ENCODE measurements at places on chromosomes 16 and 17.

- DNase-seq, result no peak
These were observed 107.2 kb downstream of the TRIM37 start for GRCh38 chr17:58999500-58999899.

- DNase-seq, result no peak
These were observed 11.2 kb upstream of the CEP20 start for GRCh38 chr16:15899538-15900100.

DNA sequence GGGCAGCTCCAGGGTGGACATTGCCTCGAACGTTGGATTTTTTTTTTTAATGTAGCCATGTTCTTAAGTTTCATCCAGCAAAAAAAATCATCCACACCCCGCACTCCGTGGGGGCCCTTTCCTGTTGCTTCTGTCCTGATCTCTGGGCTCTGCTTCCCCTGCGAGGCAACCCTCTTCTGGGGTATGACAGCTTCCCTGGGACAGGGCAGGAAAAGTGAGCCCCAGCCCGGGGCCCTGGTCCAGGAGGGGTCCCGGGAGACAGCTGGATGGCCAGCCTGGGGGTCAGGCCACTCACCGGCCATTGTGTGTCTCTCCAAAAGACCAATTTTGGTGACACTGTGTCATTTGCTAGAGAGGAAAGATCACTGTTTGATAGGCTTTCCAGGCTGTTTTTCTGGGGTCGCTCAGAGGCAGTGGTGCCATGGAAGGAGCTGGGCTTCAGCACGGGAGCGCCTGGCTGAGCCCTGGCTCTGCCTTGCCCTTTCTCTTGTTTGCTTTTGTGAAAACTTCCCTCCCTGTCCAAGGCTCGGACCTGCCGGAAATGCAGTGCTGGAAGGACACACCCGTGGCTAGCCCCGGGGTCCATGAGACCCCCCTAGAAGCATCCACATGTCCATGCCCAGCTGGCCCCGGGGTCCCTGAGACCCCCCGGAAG is 41.0 kb upstream of the CHMP6 start:
- no peak for DNase-seq

DNA sequence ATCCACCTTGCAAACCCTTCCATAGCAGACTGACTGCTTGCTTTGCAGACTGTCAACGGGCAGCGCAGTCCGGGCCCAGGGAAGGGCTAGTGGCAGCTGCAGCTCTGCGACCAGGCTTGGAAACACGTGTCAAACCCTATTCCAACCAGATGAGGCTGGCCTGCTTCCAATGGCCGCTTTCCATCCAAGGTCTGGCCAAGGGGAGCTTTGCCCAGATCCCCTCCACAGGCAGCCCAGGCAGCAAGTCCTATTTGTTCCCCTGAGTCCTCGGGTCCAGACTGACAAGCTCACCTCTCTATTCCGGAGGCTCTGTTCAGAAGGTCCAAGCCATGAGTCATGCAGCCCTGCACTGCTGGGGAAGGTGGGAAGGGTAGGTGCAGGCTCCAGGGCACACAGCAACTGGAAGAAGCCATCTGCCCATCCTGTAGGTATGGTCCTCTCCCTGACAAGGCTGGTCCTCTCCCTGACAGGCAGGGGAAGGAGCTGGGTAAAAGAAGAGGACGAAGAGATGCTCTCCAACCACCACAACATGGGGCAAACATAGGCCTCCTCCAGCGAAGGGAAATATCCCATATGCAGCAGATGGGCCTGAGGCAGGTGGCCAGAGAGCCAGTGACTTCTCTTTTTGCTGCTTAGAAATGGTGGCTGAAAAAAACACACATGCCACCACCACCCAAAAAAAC is 22.6 kb upstream of the AXIN2 start:
- no peak for DNase-seq

DNA sequence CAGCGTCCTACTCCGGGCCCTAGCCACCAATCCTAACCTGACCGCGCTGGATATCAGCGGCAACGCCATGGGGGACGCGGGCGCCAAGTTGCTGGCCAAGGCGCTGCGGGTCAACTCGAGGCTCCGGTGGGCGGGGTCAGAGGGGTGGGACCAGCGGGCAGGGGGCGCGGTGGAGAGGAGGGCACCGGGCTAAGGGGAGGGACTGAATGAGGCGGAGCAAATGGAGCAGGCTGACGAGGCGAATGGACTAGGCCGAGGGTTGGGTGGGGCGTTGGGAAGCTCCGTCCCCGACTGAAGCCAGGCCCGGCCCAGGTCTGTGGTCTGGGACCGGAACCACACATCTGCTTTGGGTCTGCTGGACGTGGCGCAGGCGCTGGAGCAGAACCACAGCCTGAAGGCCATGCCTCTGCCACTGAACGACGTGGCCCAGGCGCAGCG is 4.6 kb downstream of the CARMIL2 start:
- DNase-seq, result no peak

- DNase-seq, result no peak
These were observed 46.1 kb upstream of the MARCHF10 start for GRCh38 chr17:62854098-62854680.

DNA sequence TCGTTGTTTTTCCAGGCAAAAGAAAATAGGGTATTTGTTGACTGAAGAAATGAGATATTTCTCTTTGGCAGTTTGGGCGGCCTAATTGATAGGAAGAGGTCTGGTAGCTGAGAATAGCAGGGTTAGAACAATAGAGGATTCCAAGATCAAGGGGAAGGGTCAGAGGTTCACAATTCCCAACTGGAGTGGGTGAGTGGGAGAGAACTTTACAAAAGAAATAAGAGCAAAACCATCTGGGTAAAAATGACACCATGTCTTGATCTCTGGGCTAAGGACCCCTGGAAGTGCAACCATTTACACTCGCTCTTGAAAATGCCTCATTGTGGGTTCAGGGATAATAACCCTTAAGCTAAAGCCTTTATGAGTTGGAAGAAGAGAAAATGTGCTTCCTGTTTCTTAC is 180.5 kb downstream of the CDH13 start:
- no peak for DNase-seq

DNA sequence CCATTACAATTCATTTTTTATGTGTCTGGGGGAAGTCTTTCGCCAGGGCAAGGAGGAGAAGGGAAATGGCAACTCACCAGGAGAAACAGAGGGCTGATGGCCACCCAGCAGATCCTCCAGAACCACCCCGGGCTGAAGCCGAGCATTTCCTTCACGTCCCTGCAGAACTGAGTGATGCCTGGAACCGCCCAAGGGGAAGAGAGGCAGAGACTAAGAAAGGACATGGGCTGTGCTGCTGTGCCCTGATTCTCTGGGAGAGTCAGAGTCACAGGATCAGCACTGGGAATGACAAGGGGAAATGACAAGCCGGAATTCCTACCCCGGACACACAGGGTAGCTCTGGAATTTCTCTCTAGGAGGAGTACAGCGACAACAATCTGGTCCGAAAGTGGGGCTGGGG is 27.8 kb downstream of the SLC6A4 start:
- no peak for DNase-seq

GRCh38 chr17:1511290-1511689 is 5.1 kb downstream of the INPP5K start:
- no peak for DNase-seq

DNA sequence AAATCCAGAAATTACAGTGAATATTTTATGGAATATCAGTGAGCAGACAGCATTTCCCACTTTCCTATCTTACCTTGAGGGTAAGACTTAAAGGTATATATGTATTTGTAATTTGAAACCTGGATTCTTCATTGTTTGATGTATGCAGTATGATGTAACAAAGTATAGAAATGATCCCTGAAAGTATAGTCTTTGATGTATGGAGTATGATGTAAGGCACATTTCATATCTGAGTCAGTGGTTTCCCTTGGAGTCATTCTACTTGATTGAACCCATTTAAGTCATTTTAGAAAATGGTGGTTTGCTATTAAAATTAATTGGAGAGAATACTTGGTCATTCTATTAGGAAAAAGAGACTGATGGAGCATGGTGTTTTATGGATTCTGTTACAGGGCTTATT is 10.1 kb downstream of the AMZ2 start:
- DNase-seq, result no peak

DNA sequence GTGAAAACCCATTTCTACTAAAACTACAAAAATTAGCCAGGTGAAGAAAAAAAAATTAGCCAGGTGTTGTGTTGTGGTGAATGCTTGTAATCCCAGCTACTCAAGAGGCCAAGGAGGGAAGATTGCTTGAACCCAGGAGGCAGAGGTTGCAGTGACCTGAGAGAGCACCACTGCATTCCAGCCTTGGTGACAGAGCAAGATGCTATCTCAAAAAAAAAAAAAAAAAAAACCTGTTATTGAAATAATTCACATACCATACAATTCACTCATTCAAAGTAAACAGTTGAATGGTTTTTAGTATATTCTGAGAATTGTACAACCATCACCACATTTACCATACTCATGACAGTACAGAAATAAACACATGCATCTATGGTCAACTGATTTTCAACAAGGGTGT is 31.0 kb downstream of the ZNRF1 start:
- no peak for DNase-seq

- DNase-seq, result no peak
These were observed 50.0 kb upstream of the AKAP1 start for GRCh38 chr17:57034807-57035754.

Data from iPS DF 6.9 (cell line).